ENCODE measurements at places on chromosomes 12 and 14.

- DNase-seq, result no peak
Measured at GRCh38 chr12:98793121-98793520, 148.0 kb downstream of the APAF1 start.

DNA sequence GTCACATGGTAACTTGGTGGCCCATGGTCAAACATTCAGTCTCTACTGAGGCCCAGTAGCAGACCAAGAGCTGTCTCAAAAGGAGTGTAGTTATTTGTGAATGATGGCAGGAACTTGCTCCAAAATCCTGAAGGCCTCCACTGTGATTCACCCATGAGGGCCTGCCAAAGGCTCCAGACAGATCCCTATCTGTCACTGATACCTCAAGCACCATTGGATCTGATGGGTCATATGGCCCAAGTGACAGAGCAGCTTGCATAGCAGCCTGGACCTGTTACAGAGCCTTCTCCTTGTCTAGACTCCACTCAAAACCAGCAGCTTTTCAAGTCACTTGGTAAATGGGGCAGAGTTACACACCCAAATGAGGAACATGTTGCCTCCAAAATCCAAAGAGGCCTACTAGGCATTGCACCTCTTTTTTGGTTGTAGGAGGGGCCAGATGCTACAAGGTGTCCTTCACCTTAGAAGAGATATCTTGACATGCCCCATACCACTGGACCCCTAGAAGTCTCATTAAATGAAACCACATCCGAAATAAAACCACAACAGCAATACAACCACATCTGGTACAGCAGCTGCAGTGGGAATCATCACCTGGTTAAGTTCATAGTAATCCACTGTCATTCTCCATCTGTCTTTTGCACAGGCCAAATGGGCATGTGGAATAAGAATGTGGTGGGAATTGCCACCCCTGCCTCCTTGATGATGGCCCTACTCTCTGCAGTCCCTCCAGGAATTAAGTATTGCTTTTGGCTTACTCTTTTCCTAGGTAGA, 150.4 kb upstream of the MAX start:
- DNase-seq, result no peak

- no peak for DNase-seq
Measured at GRCh38 chr12:39605996-39606395, 13.6 kb downstream of the ABCD2 start.

GRCh38 chr14:35973770-35974169, 147.6 kb downstream of the BRMS1L start:
- no peak for DNase-seq

GRCh38 chr14:32940066-32940651, 1.5 kb downstream of the NPAS3 start:
- no peak for DNase-seq

All from stimulated activated CD8-positive, alpha-beta memory T cell treated with anti-CD3 and anti-CD28 coated beads, Interleukin-15, amount 100 ng/mL, for 4 hours (primary cell).